Frontal cortex (tissue), 4 donors: ENCODE measurements at places on chromosomes 12 and 14.

- DNase-seq: no peak
Measured at GRCh38 chr12:132444957-132445883, 44.7 kb upstream of the FBRSL1 start.

DNA sequence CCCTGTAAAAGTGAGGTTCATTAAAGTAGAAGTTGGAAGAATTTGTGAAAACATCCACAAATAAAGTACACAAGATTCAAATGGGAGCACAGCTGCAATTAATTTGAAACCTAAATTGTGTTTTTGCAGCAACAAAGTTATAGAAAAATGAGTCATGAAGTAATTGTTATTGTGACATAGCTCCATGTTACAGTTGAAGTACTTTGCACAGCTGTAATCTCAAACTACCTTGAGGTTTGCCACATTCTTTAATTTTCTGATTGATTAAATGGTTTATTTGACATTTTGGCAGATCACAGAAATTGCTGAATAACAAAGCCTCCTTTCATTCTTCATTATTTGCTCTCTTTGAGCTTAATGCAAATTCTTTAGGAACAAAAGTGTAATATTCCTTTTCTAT, 111.3 kb downstream of the RMST start:
- no peak for DNase-seq

GRCh38 chr14:65412856-65413738, 567 bp downstream of the FUT8 start:
- DNase-seq: no peak

- DNase-seq: no peak
Measured at GRCh38 chr14:95088665-95089064, 68.7 kb downstream of the DICER1 start.

DNA sequence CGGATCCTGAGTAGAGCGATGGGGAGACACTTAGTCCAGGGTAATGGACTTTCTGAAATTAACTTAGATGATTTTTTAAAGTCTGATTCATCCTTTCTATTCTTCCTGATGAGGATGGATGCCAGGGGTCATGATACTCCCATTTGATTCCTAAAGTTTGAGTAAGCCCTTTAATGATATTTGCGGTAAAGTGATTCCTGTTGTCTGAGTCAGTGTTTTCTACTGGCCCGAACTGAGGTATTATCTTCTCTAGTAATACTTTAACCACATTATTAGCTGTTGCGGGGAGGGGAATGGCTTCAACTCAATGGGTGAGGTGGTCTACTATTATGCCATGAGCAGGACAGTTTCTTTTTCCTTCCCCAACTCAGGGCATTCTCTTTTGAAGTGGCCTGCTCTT, 111.6 kb downstream of the RIN3 start:
- DNase-seq: no peak

GRCh38 chr12:16881986-16882570, 276.1 kb upstream of the LMO3 start:
- no peak for DNase-seq

- no peak for DNase-seq
Measured at GRCh38 chr14:70203686-70204085, 14.9 kb upstream of the SLC8A3 start.

- DNase-seq: peak; percentile 61
Measured at GRCh38 chr12:62632411-62632918, 165.8 kb downstream of the MON2 start.

GRCh38 chr12:66717036-66717673, 38.3 kb upstream of the GRIP1 start:
- DNase-seq: no peak

DNA sequence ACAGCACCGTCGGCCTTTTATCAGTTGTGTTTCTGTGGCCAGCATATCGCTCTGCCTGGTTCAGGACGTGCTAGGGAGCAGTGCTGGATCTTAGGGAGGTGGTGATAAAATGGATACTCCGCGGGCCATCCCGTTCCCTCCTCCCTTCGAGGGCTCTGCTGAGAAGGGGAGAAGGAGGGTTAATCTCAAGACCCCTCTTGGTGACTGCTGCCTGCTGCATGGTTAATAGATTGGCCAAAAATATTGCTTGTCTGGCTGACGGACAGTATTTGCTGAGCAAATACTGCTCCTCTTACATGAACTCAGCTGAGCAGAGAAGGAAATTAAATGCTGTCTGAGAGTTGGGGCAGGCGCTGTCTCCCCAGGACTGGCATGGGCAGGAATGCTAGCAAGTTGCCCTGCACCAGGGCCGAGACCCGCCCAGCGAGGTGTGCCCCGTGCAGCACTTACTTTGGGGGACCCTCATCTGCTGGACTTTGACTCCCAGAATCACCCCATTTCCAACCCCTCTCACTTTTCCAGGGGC, 1.2 kb downstream of the FBRSL1 start:
- no peak for DNase-seq

- DNase-seq: no peak
Measured at GRCh38 chr12:105110851-105111250, 3.3 kb downstream of the WASHC4 start.

GRCh38 chr12:31702047-31702446, 26.8 kb downstream of the AMN1 start:
- no peak for DNase-seq

GRCh38 chr12:15852383-15852782, 29.8 kb upstream of the STRAP start:
- DNase-seq: no peak

DNA sequence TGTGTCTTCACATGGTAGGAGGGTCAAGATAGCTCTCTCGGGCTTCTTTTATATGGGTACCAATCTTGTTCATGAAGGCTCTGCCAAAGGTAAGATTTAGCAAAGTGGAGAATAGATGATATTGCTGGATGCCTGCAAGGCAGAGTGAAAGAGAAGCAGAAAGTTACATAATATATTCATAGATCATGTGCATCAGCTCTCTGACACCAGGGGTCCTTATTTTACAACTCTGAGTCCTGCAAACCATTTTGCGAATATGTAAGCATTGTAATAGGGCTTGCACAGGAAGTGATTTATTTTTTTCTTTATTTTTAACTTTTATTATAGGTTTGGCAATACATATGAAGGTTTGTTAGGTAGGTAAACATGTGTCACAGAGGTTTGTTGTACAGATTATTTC, 31.8 kb downstream of the CRADD start:
- DNase-seq: no peak

DNA sequence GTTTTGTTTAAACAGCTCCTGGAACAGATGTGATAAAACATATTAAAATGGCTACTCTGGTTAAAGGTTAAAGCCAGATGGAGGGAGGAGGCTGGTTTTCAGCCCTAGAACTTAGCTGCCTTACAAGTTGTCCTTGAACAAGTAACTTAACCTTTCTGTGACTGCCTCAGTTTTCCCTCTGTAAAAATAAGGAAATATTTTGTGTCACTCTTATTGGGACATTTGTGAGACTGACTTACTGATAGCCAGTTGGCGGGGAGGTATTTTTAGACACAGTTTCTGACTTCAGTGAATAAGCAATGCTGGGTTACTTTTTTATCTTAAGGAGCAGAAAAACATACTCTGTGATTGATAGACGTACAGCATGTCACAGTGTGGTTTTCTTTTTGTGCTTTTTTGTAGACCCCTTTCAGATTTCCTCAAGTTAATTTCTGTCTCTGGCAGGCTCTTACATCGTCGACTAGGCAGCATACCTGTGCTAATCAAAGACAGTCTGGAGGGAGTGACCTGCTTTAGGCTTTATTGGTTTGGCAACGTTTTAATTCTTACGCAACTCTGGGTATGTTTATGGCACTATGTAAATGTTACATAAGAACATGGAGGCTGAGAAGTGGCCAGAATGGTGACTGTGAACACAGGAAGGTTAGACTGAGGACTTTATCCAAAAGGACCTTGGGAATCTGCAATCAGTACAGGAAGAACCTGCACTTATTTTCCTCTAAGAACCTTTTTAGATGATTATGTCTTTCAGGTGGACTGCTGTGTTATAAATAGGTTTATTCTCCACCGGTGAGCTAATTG, 3.3 kb downstream of the ACVR1B start:
- no peak for DNase-seq

DNA sequence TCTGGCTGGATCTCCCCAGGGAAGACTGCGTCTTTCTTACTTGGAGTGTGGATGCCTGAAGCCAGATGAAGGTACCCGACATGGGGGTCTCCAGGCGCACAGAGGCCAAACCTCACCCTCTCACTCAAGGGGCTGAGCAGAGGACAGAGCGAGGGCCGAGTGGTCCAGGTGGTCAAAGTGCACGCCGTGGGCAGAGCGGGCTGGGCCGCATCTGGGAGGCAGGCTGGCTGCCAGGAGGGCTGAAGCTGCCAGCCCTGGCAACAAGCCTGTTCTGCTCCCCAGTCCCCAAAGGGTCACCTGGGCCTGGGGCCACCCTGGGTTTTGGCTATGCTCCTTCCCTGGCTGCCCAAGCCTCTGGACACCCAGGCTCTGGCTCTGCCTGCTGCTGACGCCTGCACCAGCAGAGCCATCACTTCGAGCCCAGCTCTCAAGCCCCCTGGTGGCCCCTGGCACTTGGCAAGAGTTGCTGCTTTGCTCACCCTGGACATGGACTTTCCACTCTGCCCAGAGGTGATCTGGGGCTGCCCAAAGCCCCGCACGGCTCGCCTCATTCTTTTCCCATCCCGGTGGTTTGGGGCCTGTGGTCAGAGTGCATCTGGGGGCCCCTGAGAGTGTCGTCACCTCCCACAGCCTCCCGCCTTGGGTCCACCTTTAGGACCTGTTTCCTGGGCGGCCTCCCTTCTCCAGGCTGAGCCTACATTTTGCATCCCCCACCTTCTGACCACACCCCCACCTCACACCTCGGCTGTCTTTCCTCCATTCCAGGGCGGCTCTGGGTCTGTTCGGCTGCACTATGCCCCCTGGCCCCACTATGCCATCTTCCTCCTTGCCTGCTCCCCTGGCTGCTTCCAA, 2.8 kb downstream of the ADSS1 start:
- no peak for DNase-seq

DNA sequence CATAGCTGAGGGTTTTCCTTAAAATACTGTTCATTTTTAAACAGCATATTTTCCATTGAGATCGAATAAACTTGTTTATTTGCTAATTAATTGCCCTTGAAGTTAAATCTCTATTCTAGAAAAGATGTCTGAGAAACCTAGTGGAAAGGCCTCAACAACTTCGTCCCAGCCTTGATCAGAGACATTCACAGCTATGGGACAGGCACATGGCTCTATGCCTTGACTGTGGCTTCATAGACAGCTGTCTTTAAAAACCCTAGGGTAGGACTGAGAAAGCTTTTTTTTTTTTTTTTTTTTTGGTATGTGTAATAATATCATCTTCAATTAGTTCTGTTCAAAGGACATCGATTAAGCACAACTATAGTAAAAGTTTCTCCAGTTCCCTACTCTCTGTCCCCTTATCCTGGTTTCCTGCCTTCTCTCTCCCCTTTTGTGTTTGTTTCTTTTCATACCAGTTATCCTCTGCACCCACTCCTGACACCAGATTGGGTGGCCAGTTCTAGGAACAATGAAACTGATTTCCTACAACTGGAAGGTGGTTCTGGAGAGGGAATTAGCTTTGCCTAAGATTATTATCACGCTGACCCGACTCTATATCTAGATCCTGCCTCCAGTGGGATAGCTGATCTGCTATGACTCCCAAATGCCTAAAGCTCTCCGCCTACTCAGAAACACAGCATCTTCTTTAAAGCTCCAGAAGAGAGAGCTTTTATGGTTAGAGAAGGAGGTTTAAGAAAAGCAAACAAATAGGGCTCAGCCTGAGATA, 20.3 kb downstream of the SOCS2 start:
- no peak for DNase-seq

DNA sequence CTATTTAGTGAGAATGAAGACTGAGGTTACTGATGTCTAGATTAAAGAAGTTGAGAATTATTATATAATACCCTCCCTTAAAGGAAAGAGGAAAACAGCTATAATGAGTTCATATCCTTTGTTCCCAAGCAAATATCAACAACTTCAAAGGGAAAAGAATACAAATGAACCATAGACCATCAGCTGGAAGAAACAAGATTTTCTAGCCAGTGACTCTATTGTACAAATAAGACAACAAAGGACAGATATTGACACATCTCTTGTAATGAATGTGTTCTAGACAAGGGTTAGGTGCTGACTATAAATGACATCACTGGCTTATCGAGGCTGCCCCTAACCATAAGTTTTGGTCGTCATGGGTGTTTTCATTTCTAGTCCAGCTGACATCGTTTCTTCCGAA, 48.2 kb downstream of the SLC38A4 start:
- no peak for DNase-seq

DNA sequence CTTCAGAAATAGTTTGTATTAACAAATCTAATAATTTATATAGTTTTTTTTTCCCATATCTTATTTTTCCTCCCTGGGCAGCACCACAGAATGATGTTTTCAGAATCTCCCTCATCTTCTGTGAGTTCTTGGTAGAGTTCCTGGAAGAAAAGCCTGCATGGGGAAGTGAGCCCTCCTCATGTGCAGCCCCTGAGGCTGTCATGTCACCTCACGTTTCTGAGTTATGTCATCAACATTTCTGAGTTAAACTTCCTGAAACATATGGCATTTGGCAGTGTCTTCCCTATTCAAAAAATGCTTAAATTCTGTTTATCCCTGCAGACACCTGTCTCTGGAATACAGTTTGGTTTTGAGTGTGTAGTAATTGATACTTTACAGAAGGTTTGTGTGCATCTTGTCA, 979.0 kb downstream of the TMEM121 start:
- no peak for DNase-seq

- DNase-seq: no peak
Measured at GRCh38 chr12:5328669-5329517, 103.0 kb upstream of the NTF3 start.

DNA sequence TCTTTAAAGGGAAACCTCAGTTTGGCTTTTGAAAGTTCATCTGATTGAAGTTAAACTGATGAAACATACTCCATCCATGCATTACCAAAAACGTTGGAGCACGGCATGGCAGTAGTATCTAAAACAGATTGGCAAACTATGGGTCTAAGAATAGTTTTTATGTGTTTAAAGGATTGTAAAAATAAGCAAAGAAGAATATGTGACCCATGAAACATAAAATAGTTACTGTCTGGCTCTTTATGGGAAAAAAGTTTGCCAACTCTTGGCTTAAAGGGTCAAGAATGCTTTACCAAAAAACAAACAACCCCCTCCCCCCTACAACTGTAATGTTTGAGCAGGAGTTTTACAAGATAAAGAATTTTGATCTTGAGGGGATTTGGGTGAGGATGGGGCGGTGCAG, 32.6 kb downstream of the TRAF3 start:
- DNase-seq: no peak

- DNase-seq: no peak
Measured at GRCh38 chr14:79199217-79199616, 1012.1 kb downstream of the DIO2 start.

DNA sequence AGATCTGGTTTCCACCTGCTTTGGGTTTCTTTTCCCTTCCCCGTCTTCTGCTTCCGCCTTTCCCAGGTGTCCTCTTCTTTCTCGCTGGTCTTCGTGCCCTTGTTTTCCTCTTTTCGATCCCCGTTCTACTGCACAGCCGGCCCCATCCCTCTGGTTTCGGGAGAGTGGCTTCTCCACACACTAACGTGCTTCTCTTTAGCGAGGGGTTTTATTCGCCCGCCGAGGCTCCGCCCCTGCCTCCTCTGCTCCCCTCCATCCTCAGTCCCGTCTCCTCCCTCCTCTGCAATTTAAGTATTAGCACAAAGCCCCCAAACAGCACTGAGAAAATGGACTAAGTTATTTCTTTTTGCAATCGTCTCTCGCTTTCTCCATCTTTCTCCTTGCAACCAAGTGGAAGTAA, at the start of gene SLC7A8:
TSS of gene SLC7A8 (minus strand) at position 182 of the 400 bp plus-strand sequence. CDS start 746 bp downstream, outside the sequence.
- peak; percentile 47 for DNase-seq
